ENCODE measurements at places on chromosomes 3 and 15.

DNA sequence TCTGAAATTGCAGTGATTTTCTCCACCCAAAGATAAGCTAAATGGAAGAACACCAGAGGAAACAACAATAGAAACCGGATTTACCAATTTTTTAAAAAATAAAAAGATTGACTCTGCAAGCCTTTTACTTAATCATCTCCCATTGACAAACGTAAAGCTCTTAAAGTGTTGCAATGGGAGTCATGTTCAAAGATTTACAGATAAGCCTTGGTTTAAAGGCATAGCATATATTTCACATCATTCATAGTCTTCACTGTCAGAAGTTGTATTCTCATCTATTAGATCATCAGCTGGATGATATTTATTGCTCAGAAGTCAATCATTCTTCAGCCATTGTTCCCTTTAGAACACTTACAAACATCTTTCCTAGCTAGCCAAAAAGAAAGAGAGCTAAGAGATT lies 397.6 kb downstream of the GBE1 start:
- DNase-seq, result no peak

GRCh38 chr15:24919446-24919845 lies 35.3 kb upstream of the SNRPN start:
- DNase-seq, result no peak

- no peak for DNase-seq
Observed at GRCh38 chr3:53716998-53717397, 129.2 kb downstream of the CHDH start.

DNA sequence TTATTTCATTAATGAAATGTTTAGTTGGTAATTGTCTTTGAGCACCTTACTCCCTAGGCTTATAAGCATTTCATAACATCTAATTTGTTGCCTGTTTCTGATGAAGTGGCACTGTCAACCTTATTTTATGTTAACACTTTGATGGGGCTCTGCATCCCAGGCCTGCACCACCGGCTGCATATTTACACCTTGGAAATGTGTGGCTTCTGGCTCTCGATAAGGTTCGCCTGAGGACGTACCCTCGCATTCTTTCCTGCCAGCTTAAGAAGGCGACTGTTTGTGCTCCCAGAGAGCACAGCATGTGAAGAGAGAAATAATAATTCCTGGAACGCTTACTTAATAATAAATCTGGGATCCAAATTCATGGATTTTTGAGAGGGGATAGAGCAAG lies 763.3 kb upstream of the CFAP20DC start:
- DNase-seq, result no peak

DNA sequence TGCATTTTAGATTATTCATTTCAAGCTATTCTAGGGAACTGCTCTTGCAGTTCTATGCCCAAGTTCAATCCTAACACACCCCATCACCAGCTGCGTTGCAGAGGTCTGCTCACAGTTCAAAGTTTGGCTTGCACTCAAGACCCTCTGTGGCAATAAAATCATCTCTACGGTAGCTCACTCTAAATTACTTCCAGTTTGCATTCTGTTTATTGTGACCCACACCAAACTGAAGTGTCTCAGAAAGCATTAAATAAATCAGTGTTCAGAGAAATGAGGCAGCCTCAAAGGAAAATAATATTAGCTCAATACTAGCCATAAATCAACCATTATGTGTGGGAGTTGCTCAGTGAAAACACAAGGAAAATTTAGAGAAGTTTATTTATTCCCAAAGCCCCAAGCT lies 250.3 kb downstream of the MAGI1 start:
- DNase-seq, result no peak

DNA sequence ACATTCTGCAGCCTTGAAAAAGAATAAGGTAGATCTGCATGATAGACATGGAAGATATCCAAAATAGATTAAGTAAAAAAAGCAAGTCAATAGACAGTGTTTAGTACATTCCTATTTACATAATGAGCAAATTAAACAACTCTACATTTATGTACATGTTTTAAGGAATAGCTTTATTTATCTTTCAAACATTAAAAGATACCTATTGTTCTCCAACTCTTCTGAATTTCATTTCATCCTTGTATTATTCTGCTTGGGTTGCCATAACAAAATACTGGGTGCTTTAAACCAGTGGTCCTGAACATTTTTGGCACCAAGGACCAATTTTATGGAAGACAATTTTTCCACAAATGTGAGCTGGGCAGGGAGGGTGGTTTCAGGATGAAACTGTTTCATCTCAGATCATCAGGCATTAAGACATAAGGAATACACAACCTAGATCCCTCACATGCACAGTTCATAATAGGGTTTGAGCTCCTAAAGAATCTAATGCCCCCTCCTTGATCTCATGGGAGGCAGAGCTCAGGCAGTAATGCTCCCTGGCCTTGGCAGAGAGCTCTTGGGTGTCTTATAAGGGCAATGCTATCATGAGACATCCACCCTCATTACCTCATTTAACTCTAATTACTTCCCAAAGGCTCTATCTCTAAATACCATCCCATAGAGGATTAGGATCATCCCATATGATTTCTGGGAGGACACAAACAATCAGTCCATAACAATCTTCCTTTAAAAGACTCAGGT lies 6.8 kb upstream of the KATNBL1 start:
- DNase-seq, result no peak

DNA sequence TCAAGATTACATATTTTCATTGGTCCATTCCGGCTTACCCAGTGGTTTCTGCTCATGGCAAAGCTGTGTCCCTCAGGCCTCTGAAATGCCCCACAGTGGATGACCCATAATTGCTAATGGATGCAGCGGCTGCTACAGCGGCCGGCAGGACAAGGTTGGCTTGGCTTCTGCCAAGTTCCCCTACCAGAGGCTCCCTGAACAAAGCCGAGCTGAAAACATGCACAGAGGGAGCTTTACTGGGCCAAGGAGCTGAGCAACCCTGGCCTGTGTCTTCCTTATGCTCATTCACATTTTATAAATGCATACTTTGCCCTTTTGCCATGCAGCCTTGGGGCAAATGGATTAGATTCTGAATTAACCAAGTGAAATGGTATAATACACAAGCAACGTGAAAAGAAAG lies 150.5 kb downstream of the NTRK3 start:
- DNase-seq, result no peak

DNA sequence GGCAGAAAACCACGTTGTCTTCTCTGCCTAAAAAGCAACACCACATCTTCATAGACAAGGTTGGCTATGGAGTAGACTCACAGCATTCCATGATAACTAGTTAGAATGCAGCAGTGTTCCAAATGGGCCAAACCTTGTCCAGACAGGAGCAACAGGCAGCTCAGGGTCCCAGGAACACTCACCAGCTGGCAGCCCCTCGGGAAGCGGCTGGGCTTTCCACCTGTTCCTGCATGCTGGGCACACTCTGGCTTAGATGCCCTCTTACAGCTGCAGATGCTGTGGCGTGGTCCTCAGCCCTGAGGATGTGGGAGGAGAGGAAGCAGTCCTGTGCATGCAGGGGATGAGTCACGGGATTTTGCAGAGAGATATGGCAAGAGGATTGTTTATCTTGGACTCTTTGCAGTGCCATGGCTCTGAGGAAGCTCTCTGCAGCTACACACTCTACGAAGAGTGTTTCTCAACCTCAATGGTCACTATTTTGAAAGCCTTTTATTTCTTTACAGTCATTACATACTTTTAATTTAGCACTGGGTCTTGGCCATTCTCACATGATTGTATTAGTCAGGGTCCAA lies 11.3 kb downstream of the NRROS start:
- DNase-seq, result no peak

GRCh38 chr15:68078365-68078764 lies 24.2 kb downstream of the PIAS1 start:
- DNase-seq, result no peak

- DNase-seq, result no peak
Observed at GRCh38 chr15:67161412-67161811, 93.0 kb downstream of the AAGAB start.

- no peak for DNase-seq
Observed at GRCh38 chr3:42868841-42869240, 6.8 kb downstream of the CYP8B1 start.

DNA sequence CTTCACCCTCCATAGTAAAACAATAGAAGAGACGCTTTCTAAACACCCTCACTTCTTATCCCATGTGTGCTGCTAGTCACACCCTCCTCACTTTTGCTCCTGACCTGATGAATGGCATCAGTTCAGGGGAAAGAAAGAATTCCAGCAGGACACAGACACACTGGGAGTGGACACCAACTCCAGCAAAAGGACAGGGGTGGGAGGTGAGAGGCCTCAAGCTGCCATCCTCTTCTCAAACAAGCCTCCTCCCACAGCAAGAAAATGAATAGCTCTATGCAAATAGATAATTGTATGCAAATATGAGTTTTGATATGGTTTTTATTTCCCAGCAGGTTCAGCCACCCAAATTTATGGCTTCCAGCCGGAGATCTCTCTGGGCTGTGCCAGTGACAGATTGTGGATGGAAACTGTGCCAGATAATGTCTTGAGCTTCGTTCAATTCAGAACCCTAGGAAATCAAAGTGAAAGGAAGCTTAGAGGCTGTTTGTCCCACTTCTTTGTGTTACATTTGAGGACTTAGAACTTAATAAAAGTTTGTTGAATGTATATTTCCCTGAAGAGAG lies 209.3 kb upstream of the PPP2R3A start:
- no peak for DNase-seq

- DNase-seq, result no peak
Observed at GRCh38 chr15:37698679-37699078, 235.8 kb upstream of the TMCO5A start.

- DNase-seq, result no peak
Observed at GRCh38 chr15:64925335-64926330, 13.9 kb downstream of the ANKDD1A start.

- no peak for DNase-seq
Observed at GRCh38 chr3:151841801-151842200, 27.9 kb downstream of the AADAC start.

DNA sequence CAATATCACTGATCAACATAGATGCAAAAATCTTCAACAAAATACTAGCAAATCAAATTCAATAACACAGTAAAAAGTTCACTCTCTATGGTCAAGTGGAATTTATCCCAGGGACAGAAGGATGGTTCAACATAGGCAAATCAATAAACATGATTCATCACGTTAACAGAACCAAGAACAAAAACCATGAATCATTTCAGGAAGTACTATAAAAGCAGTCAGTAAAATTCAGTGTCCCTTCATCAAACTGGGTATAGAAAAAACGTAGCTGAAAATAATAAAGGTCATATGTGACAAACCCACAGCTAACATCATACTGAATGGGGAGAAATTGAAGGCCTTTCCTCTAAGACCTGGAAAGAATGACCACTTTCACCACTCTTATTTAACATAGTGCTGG lies 172.1 kb downstream of the POLR2M start:
- no peak for DNase-seq

DNA sequence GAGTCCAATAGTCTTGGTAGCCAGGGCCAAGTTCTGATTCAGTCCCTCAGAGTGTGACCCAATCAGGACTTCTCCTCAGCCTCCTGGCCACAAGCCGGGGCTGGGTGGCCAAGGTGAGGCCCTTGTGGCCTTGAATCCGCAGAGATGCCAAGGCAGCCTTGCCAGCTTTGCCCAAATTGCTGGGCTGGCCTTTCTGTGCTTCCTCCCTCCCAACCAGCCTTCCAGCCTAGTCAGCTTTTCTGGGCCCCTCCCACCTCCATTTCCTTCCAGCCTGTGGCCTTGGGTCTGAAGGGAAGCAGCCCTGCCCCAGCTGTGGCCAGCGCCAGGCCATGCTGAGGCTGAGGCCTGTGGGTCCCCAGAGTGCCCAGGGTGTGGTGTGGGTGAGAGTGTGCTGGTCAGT lies 34.3 kb upstream of the ANKDD1A start:
- DNase-seq, result no peak

DNA sequence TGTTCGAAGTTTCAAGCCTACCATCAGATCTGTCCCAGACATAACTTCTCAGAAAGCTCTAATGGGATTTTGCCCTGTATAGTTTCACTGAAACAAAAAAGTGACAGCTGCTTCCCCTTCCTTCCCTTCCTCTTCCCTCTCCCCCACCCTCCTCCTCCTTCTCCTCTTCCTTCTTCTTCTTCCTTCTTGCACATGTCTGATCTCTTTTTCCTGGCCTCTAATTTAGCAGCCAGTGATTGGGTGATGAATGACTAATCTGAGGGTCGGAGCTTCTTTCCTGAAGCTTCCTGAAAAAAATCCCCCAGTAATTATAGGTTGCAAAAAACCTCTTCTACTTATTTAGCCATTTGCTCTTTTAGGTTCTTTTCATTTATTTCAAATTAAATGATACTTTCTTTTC lies 168.7 kb downstream of the POTEB3 start:
- DNase-seq, result no peak

DNA sequence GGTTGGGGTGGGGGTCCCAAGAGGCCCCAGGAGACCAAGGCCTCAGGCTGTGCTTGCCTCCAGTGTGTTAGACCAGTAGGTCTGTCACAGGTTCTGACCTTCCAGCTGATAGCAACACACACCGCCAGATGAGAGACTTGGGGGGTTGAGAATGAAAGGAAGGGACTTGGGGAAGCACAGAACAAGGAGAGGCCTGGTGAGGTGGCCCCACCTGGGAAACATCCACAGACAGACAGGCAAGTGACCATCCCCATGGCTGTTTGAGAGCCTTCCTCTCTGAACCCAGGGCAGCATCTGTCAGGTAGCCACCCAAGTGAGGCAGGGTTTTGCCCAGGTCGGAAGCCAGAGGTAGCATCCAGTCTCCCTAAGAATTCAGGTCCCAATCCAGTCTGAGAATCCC lies 35.0 kb upstream of the VPS8 start:
- no peak for DNase-seq

- peak; percentile 19 for DNase-seq
Observed at GRCh38 chr3:44510000-44510368, 32.5 kb upstream of the ZNF445 start.

DNA sequence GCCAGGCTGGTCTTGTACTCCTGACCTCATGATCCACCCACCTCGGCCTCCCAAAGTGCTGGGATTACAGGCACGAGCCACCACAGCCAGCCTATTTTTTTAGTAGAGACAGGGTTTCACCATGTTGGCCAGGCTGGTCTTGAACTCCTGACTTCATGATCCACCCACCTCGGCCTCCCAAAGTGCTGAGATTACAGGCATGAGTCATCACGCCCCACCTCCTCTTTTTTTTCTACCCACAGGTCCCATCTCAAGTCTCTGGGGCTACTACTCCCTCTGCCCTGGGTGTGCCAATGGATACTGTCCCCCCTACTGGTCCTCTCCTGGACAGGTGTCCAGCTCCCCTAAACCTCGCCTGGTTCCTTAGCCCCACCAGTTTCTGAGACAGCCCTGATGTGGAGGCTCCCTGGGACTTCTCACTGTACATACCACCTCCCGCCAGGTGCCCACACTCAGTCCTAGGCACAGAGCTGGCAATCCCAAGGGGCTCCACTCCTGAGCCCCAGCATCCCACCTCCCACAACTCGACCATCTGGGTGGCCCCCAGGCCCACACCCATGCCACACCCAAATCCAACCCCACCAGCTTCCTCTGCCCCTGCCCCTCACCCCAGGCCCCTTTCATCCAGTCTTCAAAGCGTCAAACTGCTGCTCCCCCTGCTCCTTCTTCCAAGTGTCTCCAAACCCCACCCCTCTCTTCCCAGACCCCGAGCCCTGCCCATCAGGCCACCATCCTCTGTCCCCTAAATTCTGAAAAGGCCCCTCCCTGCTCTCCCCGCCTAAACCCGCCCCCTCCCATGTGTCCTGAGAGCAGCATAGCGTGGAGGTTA lies 13.1 kb upstream of the CYP11A1 start:
- DNase-seq, result no peak

- no peak for DNase-seq
Observed at GRCh38 chr3:172739462-172739861, 11.1 kb upstream of the ECT2 start.
